ENCODE measurements at places on chromosomes 5 and 9.

- no peak for DNase-seq
These were observed 300.1 kb downstream of the TMEM167A start for GRCh38 chr5:82777106-82777505.

DNA sequence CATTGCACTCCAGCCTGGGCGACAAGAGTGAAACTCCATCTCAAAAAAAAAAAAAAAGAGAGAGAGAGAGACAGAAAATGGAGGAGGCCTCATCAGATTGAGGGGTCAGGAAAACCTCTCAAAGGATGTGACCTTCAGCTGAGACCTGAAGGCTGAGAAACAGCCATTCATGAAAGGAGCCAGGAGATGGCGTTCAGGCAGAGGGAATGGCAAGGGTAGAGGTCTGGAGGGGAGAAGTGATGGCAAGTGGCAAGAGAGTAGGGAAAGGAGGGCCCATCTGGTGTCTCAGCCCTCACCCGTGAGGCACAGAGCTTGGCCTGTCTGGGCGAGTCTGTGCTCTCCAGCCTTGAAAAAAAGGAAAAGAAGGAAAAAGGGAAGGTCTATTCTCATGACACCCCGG lies 17.0 kb downstream of the CAMK2A start:
- DNase-seq = no peak

GRCh38 chr9:107361816-107362215 lies 78.7 kb downstream of the RAD23B start:
- DNase-seq = no peak

- no peak for DNase-seq
These were observed 174.0 kb upstream of the NREP start for GRCh38 chr5:111930905-111931461.

GRCh38 chr9:23582836-23583235 lies 243.2 kb downstream of the ELAVL2 start:
- no peak for DNase-seq

GRCh38 chr5:98314292-98314691 lies 459.2 kb upstream of the RGMB start:
- DNase-seq = no peak

All from left colon (tissue), 2 donors.